Activated CD4-positive, alpha-beta T cell treated with anti-CD3 and anti-CD28 coated beads for 36 hours (primary cell): ENCODE measurements at places on chromosomes 6 and 20.

GRCh38 chr20:14959506-14960475 lies 622.4 kb upstream of the FLRT3 start:
- no peaks in the 10 kb centered on the region for H3K27me3 ChIP-seq
- H3K4me1 ChIP-seq: no peaks in the 10 kb centered on the region
- no peak overlapping the region for H3K4me3 ChIP-seq
- no peaks in the 10 kb centered on the region for H3K36me3 ChIP-seq
- DNase-seq: no peak
- H3K27ac ChIP-seq: no peak overlapping the region

- peak overlapping the region; percentile 52 for H3K4me3 ChIP-seq
- peaks cover 15% of the 10 kb centered on the region for H3K4me1 ChIP-seq
- DNase-seq: no peak
Observed at GRCh38 chr20:49982072-49982345, 771 bp upstream of the SNAI1 start.

DNA sequence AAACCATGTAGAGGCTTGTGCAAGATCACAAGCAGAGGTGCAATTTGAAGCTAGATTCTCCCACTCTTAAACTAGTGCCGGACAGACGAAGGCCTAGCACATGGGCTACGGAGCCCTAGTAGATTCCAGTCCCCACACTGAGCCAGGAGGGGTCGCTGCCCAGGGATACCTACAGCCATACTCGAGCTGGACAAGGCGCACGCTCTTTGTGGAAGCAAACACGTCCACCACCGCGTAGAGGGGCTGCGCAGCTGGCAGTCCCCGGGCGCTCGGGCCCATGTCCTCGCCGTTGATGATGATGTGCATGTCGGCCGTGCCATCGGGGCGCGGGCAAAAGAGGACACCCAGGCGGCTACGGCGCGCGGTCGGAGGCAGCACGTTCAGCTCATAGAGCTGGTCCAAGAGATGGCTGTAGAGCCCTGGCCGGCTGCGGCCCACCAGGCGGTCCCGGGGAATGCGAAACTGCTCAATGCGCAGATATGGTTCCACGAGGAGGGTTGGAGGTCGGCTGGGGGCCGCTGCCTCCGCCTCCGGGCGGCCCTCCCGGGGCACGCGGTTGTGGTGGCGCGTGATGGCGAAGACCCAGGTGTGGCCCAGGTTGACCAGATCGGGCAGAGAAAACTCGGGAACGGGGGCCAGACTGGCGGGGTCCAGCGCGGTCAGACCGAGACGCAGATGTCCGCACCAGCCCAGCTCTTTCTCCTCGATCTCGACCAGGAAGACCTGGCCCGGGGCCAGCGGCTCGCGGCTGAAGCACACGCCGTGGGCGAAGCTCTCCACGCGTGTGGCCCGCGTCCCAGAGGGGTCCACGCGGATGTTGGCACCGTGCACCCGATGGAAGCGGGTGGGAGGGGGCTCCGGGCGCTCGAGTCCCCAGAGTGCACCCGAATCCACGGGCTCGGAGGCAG lies 677 bp downstream of the NEURL2 start:
- peak overlapping the region; percentile 89 for H3K4me3 ChIP-seq
- H3K36me3 ChIP-seq: peaks cover 21% of the 10 kb centered on the region
- DNase-seq: peak; percentile 73
- H3K4me1 ChIP-seq: peaks cover 38% of the 10 kb centered on the region
- peak overlapping the region; percentile 87 for H3K27ac ChIP-seq

DNA sequence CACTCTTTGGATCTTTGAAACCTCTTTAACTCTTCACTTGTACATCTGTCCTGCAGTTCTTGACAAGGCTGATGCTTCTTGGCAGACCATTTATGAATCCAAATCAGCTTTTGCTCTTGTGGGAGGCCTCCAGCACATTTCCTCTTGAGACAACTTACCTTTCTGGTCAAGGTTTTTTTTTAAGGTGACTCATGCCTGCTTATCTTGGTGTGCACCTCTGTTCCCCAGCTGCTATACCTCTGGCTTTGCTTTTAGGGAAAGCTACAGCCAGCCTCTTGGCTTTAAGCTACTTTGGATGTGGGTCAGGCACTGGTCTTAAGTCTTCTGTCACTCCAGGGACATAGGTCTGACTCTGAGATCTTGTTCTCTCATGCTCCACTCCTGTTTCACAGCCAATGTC lies 106.5 kb downstream of the PHF3 start:
- no peak for DNase-seq
- no peaks in the 10 kb centered on the region for H3K27me3 ChIP-seq
- H3K27ac ChIP-seq: no peak overlapping the region
- H3K36me3 ChIP-seq: peaks cover 4% of the 10 kb centered on the region
- no peaks in the 10 kb centered on the region for H3K4me1 ChIP-seq

GRCh38 chr6:148177589-148178233 lies 164.9 kb upstream of the SASH1 start:
- H3K4me3 ChIP-seq: no peak overlapping the region
- no peak overlapping the region for H3K27ac ChIP-seq
- peaks cover 24% of the 10 kb centered on the region for H3K27me3 ChIP-seq
- peak; percentile 63 for DNase-seq

DNA sequence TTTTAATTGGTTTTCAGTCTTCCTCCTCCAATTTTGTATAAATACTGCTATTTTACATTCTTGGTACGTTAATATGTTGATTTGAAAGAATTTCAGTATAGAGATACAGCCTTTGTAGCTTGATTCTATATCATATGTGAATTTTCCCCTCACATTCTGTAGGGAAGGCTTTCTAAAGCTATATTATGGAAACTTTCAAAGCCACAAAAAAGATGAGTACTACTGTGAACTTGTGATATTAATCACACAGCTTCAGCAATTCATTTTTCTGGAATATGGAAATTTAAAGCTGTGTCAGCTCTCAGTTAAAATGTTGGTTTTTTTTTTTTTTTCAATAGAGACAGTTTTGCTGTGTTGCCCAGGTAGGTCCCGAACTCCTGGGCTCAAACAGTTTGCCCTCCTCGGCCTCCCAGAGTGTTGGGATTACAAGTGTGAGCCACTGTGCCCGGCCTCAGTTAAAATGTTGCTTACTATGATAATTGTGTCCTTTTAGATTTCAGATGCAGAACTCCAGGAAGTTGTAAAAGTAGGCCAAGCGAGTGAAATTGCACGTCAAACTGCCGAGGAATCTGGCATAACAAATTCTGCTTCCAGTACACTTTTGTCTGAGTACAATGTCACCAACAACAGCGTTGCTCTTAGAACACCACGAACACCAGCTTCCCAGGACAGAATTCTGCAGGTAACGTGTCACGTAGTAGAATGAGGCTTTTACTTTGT lies 20.6 kb downstream of the CDC5L start:
- peaks cover 72% of the 10 kb centered on the region for H3K36me3 ChIP-seq
- H3K4me3 ChIP-seq: peak overlapping the region; percentile 18
- no peak for DNase-seq

GRCh38 chr6:16437095-16437494 lies 198.7 kb downstream of the GMPR start:
- peaks cover 70% of the 10 kb centered on the region for H3K4me1 ChIP-seq
- peak overlapping the region; percentile 93 for H3K27ac ChIP-seq

DNA sequence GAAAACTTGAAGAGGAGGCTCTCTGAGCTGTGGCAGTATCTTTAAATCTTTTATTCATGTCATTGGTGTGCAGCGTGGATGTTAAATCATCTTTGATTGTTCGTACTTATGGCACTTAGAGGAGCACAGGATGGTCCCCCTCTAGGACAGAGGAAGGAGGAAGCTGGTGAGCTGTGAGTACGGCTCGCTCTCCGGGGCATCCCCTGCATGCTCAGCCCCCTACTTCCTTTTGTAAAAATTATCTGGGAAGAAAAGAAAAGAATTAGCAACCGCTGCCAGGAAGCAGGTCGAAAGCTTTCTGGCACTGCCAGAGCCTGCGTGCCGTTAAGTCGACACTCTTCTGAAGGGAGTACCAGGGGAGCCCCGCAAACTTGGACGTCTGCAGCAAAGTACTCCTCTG lies 158.5 kb downstream of the SYNDIG1 start:
- no peak for DNase-seq
- no peak overlapping the region for H3K27ac ChIP-seq
- H3K27me3 ChIP-seq: no peaks in the 10 kb centered on the region
- H3K36me3 ChIP-seq: no peaks in the 10 kb centered on the region

DNA sequence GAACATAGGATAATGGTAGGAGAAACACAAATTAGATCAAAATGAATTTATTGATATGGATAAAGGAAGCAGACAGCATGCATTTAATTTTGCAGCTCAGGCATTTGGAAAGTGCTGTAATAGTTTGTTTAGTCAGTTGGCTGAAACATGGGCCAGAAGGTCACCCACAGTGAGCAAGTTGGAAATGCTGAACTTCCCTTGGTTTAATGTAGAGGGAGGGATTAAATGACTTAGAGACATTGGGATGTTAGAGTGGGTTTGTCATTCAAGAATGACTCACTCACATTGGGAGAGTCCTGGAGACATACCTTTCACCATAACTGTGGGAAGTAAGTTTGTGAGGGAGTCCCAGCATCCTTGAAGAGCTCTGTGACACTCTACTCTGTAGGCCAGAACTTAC lies 231.5 kb upstream of the PLCB4 start:
- no peaks in the 10 kb centered on the region for H3K4me1 ChIP-seq
- H3K27ac ChIP-seq: no peak overlapping the region
- peaks cover 2% of the 10 kb centered on the region for H3K27me3 ChIP-seq
- H3K4me3 ChIP-seq: no peak overlapping the region

GRCh38 chr20:60060006-60060557 lies 101.9 kb downstream of the CDH26 start:
- no peak for DNase-seq
- no peaks in the 10 kb centered on the region for H3K36me3 ChIP-seq
- peaks cover 50% of the 10 kb centered on the region for H3K4me1 ChIP-seq
- H3K27me3 ChIP-seq: no peaks in the 10 kb centered on the region

DNA sequence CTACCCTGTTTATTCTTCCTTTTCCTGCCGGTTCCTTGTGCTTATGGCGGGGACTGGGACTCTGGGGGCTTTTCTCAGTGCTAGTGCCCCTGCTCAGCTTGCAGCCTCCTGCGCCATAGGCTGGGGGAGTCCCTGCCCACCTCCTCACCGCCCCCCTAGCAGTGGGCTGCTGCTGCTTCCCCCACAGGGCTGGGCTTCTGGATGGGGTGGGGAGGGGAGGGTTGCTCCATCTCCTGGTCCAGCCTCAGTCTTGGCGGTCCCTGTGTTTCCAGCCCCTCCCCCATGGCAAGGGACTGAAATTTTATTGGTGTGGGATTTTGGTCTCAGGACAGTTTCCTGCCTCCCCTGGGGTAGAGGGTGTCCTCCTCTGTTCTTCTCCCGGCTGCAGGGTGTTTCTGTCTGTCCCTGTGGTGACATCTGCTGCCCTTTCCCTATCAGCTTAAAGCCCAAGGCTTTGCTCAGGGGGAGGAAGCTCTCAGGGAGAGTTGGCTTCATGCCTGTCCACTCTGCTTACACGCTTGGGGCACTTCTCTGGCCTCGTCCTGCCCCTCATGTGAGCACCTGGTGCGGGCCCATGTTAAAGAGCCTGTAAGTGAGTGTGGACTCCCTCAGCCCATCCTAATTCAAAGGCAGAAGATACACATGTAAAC lies 100.6 kb downstream of the HIVEP1 start:
- peak overlapping the region; percentile 37 for H3K27ac ChIP-seq
- no peak overlapping the region for H3K4me3 ChIP-seq
- H3K27me3 ChIP-seq: no peaks in the 10 kb centered on the region
- H3K4me1 ChIP-seq: peaks cover 56% of the 10 kb centered on the region
- no peak for DNase-seq

- peaks cover 6% of the 10 kb centered on the region for H3K4me1 ChIP-seq
- no peak for DNase-seq
- H3K36me3 ChIP-seq: peaks cover 6% of the 10 kb centered on the region
- H3K4me3 ChIP-seq: no peak overlapping the region
- H3K27me3 ChIP-seq: no peaks in the 10 kb centered on the region
Observed at GRCh38 chr6:31139599-31139998, 733 bp upstream of the PSORS1C2 start.

DNA sequence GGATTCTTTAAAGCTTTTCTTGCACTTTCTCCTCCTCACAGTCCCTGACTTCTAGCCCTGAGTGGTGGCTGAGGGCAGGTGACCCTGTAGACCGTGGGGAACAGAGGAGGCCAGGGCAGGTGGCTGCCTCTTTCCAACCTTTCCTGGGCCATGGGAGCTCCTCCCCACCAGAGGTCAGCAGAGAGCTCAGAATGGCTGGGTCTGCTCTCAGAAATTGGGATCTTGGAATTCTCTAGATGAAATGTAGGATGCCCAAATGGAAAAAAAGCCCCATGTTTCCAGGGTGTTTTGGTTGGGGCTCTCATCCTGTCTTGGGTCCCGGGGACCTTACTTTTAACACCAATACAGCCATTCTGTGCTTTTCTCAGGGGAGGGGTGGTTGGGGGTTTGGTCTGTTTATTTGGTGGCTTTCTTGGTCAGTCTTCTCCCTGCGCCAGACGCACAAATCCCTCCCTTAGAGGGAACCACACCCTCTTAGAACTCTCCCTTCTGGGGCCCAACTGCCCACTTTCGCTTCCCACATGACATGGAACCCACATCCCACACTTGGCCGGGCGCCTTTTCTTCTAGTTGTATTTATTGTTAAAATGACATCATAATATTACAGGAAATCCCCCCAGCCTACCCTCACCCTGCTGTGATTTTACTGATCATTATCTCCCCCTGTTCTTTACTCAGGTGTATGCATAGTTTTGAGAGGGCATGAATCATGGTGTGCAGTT lies 17.9 kb downstream of the GNAS start:
- H3K27me3 ChIP-seq: no peaks in the 10 kb centered on the region
- no peak overlapping the region for H3K4me3 ChIP-seq
- H3K4me1 ChIP-seq: peaks cover 11% of the 10 kb centered on the region
- DNase-seq: peak; percentile 73
- no peaks in the 10 kb centered on the region for H3K36me3 ChIP-seq

DNA sequence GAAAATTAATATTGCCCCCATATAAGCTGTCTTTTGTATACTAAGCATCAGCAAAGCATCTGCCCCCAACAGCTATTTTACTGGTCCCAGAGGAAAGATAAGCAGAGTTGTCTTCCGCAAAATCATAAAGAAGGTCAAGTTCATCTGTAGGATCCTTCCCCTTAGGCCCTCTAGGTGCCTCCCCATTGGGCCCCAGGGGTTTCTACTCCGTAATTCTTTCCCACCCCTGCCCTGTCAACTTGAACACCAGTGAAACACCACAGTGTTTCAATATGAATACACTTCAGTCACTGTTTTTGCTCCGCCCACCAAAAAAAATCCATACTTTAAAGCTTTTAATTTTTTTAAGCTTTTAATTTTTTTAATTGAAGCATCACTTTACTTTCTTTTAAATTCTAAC lies 159.2 kb downstream of the ATXN1 start:
- peak; percentile 78 for DNase-seq
- peak overlapping the region; percentile 55 for H3K27ac ChIP-seq
- H3K36me3 ChIP-seq: peaks cover 11% of the 10 kb centered on the region
- H3K27me3 ChIP-seq: peaks cover 3% of the 10 kb centered on the region

DNA sequence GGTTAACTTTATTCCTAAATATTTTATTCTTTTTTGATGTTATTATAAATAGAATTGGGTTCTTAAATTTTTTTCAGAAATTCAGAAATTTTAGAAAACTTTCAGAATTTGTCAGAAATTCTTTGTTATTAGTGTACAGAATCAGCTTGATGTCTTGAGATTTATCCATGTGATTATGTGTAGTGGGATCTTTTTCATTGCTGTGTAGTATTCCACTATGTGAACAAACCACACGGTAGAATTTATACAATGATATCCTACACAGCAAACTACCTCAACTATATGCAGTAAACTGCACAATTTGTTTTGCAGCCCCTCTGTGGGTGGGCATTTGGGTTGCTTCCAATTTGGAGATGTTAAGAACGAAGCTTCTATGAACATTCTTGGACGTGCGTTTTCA lies 43.9 kb downstream of the PACSIN1 start:
- no peak for DNase-seq
- H3K4me3 ChIP-seq: no peak overlapping the region
